Stimulated activated CD8-positive, alpha-beta memory T cell treated with anti-CD3 and anti-CD28 coated beads, Interleukin-7, amount 100 ng/mL, for 1 hour (primary cell): ENCODE measurements at places on chromosomes 7 and 10.

DNA sequence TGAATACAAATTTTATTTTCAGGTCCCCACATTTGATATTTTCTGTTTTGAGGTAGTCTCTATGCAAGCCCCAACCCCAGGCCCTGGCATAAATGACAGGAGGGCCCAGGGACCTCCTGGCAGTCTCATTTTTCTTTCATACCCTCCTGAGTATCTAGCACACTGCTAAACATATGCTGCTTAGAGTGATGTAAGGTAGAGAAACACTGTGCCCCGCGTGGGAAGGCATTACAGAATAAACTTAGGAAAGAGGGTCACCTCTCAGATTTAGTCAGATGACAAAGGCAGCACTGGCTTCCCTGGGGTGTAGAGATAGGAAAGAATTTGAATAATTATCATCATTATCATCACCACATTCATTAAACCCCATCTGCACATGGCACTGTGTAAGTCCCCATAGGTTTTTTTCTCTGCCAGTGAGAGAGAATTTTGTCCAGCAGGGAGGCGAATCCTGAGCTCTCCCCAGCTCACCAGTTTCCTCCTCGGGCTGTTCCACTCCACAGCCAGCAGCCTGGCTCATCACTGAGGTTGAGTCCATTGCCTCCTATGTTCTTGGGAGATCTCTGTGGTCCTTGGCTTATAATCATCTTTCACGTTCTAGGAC, 507.3 kb upstream of the GALNT17 start:
- DNase-seq, result no peak

- no peak for DNase-seq
These were observed 43.4 kb downstream of the CDK1 start for GRCh38 chr10:60821656-60822055.

DNA sequence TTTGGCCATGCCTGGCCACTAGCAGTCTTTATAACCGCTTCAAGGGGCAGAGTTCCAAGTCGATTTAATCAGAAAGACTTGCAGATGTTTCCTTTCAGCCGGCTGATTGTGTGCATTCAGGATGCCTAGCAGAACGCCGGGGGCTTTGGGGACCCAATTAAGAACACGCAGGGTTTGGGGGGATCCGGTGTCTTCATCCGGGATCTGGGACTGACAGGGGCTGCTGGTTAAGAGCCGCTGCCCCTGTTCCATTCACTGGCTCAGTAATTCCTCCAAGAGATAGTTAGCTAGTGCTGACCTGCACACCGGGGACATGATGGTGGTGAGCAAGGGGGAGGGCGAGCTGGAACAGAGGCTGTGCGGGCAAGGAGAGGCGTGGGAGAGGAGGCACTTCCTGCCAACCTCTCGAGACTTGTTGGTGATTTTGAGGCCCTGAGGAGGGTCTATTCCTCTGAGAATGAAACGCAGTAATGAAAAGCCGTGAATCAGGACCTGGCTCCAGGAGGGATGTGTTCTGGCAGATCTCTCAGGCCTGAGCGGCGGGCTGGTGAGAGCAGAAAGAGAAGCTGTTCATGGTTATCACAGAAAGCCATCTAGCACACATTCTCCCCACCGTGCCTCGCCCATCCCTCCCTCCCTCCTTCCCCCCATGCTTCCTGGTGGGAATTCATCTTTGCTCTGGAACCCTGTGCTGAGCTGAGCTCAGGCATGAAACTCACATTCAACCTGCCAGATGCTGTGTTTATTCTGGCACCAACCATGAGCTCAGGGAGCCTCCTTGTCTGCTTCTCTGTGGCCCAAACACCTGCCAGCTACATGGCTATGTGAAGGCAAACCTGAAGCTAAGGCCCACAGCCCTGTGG, 152.0 kb downstream of the CCDC3 start:
- no peak for DNase-seq

DNA sequence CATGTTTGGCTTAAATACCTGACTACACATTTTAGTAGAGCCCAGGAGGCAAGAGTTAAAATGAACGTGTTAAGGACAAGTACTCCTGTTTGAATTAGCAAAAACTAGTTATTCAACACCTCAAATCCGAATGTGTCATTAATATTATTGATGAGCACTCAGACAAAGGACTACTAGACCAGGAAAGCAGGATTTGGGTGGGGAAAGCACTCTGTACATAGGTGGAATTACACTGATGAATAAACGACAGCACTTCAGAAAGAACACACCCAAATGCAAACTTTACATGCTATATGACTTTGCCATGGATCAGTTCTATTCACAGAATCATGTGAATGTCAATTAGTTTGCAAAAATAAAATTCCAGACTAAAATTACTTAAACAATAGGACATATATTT, 95.1 kb upstream of the CAV2 start:
- no peak for DNase-seq

DNA sequence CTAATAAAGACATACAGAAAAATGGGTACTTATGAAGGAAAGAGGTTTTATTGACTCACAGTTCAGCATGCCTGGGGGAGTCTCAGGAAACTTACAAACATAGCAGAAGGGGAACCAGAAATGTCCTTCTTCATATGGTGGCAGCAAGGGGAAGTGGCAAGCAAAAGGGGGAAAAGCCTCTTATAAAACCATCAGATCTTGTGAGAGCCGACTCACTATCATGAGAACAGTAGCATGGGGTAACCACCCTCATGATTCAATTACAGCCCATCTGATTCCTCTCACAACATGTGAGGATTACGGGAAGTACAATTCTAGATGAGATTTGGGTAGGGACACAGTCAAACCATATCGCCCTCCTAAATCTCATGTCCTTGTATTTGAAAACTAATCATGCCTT, 1305.4 kb upstream of the SORCS1 start:
- no peak for DNase-seq

GRCh38 chr7:24669971-24670591, 87.2 kb downstream of the GSDME start:
- no peak for DNase-seq
